Left ventricle myocardium inferior (tissue), 1 donor: ENCODE measurements at places on chromosomes 7 and 10. TPM values are rescaled to one million over a fixed set of nuclear protein-coding genes. Genes with fewer than 3 reads are reported as not detected.

Gene GPC2
- 0.25 TPM for total RNA-seq

Gene MALRD1
- 0.47 TPM for total RNA-seq

Gene ACSM6
- not detected for total RNA-seq

Gene HK1
- 219 TPM for total RNA-seq

Gene MEIG1
- total RNA-seq = not detected

Gene OR2F2
- total RNA-seq = not detected

Gene SLC26A5
- not detected for total RNA-seq

Gene RAMP3
- total RNA-seq = 30.7 TPM

GRCh38 chr7:47088329-47089067, 493.4 kb downstream of the TNS3 start:
- DNase-seq = peak; percentile 49

- DNase-seq = no peak
Observed at GRCh38 chr10:14329746-14330173, 964 bp downstream of the FRMD4A start.

DNA sequence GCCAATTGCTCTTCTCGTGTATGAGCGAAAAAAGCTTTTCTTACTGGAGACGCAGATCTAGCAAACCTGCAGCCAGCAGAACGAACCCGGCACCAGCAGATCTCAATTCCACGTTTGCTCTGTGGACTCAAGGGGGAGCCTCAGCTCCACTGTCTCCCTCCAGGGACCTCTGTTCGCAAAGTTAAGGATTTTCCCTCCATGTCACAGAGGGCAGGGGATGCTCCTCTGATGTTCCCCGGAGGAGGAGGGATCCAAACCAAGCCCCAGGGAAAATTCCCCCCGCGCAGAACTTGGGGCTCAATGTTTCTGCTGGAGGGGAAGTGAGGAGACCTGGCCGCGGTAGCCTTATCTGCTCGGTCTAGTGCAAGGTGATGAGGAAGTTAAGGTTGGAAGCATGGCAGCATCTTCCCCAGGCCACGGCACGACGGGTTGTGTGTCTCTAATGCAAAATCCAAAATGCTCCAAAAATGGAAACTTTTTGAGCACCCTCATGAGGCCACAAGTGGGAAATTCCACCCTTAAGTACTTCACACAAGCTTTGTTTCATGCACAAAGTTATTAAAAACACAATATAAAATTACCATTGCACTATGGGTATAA, 9.0 kb downstream of the IQCE start:
- DNase-seq = peak; percentile 40

DNA sequence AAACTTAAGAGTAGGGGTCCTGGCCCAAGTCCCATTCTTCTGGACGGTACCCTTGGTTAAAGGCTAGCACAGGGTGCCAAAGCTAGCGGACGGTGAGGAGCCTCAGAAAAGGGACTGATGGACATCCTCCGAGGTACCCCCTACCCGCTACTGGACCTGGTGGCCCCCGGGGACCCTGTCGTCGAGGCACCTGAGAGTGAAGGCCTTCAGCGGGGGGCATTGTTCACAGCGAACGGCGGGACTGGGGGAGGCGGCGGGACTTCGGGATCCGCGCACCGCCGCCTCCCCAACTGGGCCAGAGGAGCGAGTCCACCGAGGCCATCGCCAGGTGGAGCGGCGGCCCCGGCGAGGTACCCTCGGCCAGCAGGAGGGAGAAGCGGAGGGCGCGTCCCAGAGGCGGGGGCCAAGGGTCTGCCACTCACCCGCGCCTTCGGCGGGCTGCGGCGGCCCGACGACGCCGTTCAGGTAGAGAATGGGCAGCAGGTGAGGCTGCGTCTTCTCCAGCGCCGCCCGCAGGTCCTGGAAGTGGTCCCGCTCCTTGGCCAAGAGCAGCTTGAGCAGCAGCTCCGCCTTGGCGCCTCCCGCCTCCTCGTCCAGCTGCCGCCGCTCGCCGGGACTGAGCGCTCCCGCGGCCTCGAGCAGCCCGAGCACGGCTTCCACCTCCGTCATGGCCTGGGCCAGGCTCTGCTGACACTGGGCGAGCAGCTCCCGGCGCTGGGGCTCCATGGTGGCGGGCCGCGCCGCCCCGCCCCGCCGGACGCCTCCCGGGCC, 575 bp downstream of the DLG5 start:
- DNase-seq = peak; percentile 45

GRCh38 chr10:114022766-114023597, 20.7 kb upstream of the ADRB1 start:
- no peak for DNase-seq

GRCh38 chr10:53361281-53361680, 588.7 kb upstream of the MBL2 start:
- no peak for DNase-seq

- no peak for DNase-seq
Observed at GRCh38 chr10:46328853-46329689, 42.3 kb downstream of the ANTXRL start.

DNA sequence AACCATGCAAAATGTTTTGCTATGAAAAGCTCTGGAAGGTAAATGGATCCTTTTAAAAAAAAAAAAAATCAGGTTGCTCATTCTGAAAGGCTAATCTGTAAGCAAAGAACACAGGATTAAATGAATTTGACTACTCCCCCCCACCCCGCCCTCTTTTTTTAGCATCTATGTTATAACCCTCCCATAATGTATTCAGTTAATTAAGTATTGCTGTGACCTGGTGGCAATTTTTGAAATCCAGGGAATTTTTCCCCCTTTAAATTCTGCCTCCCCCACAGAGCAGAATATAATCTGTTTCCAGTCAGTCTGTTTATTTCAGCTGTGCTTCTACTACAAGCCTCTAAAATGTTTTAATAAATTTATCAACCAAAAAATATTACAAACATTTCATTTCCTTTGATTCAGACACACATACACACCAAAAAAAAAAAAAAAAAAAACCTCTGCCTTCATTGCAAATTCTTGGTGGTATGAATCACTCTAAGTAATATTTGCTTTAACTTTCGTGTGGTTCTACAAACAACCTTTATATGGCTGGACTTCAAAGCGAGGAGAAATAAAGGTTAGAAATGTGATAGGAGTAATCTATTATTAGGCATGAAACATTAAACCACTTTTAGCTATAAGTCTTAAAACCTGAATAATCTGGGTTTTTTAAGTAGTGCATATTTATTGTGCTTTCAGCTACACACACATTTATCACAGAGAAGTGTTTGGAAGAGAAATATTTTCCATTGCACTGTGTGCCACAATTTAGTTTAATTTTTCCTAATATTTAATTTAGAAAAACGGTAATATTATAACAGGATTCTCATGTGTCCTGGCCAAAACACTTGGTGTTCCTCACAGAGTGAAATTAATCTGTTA, 64.4 kb upstream of the ARID5B start:
- no peak for DNase-seq

GRCh38 chr7:81883801-81884393, 114.0 kb upstream of the HGF start:
- DNase-seq = no peak

DNA sequence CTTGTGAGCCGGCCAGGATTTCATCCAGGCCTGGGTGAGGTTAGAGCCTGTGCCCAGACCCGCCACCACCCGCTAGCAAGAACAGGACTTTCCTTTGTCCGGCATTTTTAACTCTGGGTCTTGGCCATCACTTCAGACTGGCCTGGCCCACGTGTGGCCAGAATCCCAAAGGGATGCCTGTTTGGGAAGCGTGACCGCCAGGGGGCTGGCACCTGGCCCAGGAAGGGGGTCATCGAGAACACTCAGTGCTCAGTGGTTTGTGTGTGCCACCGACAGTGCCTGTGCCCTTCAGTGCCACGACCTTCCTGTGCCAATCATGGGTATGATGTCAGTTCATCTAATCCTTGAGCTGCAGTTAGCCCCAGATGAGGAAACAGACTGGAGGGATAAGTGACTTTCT, 85.0 kb downstream of the ZMIZ1 start:
- peak; percentile 87 for DNase-seq

- no peak for DNase-seq
Observed at GRCh38 chr10:125115409-125115808, 45.0 kb downstream of the CTBP2 start.

DNA sequence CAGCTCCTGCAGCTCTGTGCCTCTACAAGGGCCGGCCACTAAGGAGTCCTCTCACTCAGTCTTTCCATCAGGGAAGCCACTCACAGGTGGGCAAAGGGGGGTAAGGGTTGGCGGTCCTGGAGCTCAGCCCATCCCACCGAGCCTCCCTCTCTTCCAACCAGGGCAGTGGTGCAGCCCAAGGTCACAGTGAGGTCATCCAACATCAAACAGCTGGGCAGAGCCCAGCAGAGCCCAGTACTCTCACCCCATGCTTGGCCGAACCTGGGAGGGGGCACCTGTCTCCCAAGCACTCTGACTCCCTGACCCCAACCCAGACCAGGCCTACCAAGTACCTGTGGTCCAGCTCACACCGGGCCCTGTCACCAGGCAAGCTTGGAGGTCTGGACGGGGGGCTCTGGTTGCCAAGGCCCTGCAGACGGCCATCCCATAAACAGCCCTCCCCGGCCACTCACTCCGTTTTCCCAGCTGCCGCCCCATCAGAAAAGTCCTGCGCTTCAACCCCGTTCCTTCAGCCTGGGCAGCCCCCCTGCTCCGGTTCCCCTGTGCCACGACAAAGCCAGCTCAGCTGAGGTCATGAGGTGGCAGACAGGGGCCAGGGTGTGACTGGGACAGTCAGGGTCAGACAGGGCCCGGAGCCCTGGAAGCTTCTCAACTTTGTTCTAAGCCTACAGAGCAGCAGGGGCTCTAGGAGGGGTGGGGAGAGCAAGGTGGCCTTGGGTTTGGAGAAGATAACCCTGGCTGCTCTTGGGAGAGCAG, 27.5 kb downstream of the PDGFA start:
- DNase-seq = peak; percentile 9

DNA sequence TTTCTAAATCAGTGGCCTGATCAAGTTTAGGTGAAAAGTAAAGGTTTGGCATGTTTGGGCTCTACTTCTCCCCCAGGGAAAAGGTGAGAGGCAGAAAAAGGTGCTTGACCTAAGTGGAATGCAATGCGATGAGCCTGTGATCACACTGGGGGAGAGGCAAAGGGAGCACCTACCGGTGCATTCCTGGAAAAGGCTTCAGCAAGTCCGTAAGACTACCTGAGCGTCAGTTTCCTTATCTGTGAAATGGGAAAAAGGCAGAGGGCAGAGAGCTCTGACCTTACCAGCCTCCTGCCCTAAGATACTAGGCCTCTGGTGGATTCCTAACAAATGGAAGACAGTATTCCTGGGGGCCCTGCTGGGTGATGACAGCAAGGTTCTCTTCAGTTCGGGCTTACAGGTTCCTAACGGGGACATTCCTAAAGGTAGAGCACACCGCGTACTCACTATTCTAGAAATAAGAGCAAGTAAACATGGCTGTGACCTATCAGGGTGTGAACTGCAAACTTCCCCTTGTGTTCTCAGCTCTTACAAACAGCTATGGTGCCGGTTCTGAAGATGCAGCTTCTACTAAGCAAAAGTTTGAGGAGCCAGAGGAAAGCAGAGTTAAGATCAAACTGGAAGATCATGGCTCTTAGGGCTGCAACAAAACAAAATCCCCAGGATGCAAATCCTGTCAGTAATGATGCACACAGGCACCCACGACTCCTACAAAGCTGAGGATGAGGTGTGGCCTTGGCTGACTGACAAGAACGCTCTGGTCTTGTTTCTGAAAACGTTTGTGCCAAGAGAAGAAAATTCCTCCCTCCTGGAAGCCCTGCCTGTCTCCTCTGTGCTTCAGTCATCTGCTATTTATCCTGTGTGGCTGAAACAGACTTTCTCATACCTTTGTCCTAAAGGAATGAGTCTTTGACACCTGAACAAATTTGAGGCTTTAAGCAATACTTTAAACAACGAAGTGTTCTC, 13.3 kb upstream of the ACSL5 start:
- peak; percentile 73 for DNase-seq

DNA sequence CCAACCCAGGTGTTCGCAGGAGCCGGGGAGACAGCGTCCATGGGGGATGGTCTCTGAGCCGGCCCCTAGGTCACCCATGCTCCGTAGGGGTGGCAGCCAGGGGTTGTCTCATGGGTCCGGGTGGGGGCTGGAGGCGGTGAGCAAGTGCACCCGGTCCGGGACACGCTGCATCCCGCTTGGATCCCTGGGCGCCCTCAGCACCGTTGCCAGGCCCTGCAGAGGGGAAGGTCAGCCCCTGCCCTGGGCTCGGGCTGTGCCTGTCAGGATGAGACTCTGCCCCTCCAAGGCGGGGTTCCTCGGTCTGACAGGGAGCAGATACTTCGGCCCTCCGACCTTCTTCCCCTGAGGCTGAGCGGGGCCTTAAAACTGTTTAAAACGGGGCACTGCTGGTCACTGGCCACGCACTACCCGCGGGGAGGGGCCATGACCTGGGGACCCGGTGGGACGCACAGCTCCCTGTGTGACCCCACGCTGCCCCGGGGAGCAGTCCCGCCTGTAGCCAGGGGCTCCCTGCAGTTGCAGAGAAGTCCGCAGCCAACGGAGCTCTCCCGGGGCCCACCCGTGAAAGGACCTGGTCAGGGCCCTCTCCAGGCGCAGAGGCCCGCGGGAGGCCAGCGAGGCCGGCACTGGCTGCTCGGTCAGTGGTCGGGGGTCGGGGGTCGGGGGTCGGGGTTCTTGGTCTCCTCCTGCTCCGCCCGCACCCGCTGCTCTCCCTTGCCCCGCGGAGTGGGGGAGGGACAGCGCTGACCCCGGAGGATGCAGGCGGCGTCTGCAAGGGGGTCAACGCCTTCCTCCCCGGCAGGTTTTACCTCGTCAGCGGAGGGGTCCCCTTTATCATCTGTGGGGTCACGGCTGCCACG, 33.4 kb upstream of the KNDC1 start:
- peak; percentile 7 for DNase-seq

DNA sequence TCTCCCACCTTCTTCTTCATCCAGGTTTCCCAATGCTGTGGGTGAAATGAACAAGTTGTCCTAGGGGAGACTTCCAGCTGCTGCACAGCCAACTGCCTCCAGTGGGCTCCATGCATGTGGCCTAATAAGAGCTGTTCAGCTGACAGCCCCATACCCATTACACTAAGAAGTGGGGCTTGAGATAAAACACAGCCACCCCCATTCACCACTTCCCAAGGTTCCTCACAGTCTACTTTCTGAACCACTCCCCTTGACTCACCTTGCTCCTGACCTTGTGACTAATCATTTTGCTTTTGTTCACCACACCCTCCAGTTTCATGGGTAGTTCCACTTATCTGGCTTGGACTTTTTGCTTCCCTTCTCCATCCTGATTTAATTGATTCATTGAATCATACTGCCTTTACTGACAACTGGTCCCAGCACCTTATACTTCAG, 119.3 kb downstream of the CABCOCO1 start:
- DNase-seq = no peak

- no peak for DNase-seq
Observed at GRCh38 chr7:18536486-18536885, 40.9 kb downstream of the HDAC9 start.

DNA sequence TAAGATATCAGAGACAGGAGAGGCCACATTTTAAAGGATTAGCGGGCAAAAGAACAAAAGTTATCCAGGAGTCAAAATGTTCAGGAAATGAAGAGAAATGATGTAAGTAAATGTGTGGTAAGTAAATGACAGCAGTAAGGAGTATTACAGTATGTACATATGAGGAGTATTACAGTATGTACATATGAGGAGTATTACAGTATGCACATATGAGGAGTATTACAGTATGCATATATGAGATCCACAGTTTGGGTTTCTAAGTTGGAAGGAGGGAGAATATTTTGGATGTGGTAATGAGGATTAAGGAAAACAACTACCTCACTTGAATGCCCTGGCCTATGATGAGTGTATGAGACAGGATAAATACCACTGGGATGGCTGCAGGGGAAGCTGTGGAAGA, 192.4 kb upstream of the DGKB start:
- no peak for DNase-seq

- DNase-seq = no peak
Observed at GRCh38 chr10:48472501-48473069, 132.3 kb downstream of the ARHGAP22 start.
